Transverse colon (tissue), 4 donors: ENCODE measurements at places on chromosomes 4 and X. TPM values are rescaled to one million over a fixed set of nuclear protein-coding genes. Genes with fewer than 3 reads are reported as not detected.

ARMCX1 gene
- total RNA-seq: 16.1 TPM

- DNase-seq: no peak
- H3K4me1 ChIP-seq: no peaks in the 10 kb centered on the region
- no peak overlapping the region for H3K4me3 ChIP-seq
- no peaks in the 10 kb centered on the region for H3K27me3 ChIP-seq
- H3K27ac ChIP-seq: no peak overlapping the region
These were observed 1385.9 kb downstream of the FAM133A start for GRCh38 chrX:95059909-95060308.

GRCh38 chr4:67764183-67764582, 10.0 kb upstream of the GNRHR start:
- no peak for DNase-seq
- H3K4me1 ChIP-seq: peaks cover 4% of the 10 kb centered on the region
- H3K27ac ChIP-seq: no peak overlapping the region
- no peaks in the 10 kb centered on the region for H3K36me3 ChIP-seq

DNA sequence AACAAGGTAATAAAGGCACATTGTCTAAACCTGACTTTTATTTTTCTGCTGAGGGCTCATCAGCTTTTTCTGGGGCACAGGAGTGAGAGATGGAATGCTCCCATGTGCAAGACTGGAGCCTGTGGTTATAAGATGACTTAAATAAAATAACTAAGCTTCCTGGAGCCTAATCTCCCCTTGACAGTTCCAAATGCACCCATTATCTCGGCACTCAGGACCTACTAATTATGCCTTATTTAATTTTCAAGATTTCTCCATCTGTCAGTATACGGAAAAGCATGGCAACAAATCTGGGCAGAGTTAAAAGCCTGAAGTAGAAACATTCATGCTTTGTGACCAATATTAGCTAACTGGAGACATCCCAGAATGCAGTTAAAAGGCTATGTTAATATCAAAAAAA, 416.7 kb upstream of the TEX13C start:
- no peak overlapping the region for H3K4me3 ChIP-seq
- H3K36me3 ChIP-seq: no peaks in the 10 kb centered on the region
- H3K27me3 ChIP-seq: no peaks in the 10 kb centered on the region

USP51 gene
- 0.64 TPM for total RNA-seq

DNA sequence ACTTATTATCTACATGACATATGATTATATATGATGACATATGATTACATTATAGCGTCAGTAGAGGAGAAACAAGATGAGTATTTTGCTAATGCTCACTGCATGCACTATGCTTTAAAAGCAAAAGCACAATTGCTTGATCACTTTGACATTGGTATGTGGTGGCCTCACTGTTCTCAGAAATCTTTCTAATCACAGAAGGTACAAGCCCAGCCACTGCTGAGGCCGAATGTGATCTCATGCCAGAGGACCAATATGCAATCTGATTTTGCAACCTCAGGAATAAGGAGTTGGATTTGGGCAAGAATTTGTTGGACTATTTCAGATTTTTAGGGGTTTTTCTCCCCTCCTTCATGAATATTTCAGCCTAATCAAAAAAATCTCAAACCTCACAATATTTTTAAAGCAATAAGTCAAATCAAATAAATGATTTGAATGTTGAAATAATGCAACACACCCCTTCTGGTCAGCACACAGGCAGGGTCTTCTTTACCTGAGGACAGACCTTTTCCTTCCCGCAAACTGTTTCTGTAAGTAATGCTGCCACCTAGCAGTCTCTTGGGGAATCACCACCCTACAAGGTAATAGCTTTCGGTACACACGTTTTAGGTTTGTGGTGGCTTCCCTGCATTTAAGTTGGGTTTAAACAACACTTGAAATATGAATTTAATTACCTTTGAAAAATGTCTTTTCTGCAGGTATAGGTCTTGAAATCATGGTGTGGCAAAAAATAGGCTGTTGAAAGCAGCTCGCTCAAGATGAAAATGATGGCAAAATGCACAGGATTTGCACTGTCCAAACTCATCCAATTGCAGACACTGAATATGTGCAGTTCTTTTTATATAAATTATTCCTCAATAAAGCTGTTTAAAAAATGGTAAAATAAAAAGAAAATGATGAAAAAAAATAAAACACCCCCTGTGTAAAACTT, 4.8 kb upstream of the CXCL13 start:
- H3K27me3 ChIP-seq: no peaks in the 10 kb centered on the region
- no peaks in the 10 kb centered on the region for H3K4me1 ChIP-seq
- no peaks in the 10 kb centered on the region for H3K36me3 ChIP-seq
- H3K4me3 ChIP-seq: no peak overlapping the region

PPID gene
- total RNA-seq: 21.8 TPM

- H3K4me1 ChIP-seq: no peaks in the 10 kb centered on the region
- no peak overlapping the region for H3K27ac ChIP-seq
- H3K4me3 ChIP-seq: no peak overlapping the region
- DNase-seq: no peak
- H3K36me3 ChIP-seq: no peaks in the 10 kb centered on the region
These were observed 53.9 kb downstream of the PAPSS1 start for GRCh38 chr4:107666134-107666533.

OPRPN gene
- not detected for total RNA-seq
